Epithelial cell of umbilical artery (primary cell): ENCODE measurements at places on chromosomes 13 and 19. TPM values are rescaled to one million over a fixed set of nuclear protein-coding genes. Genes with fewer than 3 reads are reported as not detected.

The KIR2DL4 gene
- total RNA-seq = not detected in 2 replicates

The GPR183 gene
- not detected in 2 replicates for total RNA-seq

The NBEA gene
- total RNA-seq = 3.2 and 4.1 TPM in 2 replicates

The GFY gene
- total RNA-seq = not detected in 2 replicates

The CACTIN gene
- total RNA-seq = 29.2 and 40.1 TPM in 2 replicates

The PVR gene
- total RNA-seq = 138 and 147 TPM in 2 replicates

The OR1M1 gene
- not detected in 2 replicates for total RNA-seq

The ZNF491 gene
- 0.65 and 1.5 TPM in 2 replicates for total RNA-seq

The FFAR2 gene
- not detected in 2 replicates for total RNA-seq

The TGFBR3L gene
- total RNA-seq = 2.3 TPM in 1 of 2 replicates, not detected in the other

The TSHZ3 gene
- total RNA-seq = 1.9 and 2.3 TPM in 2 replicates

The C1QTNF9B gene
- total RNA-seq = not detected in 2 replicates

The CYP4F2 gene
- not detected in 2 replicates for total RNA-seq

The OLFM4 gene
- total RNA-seq = not detected in 2 replicates

The VAV1 gene
- not detected in 2 replicates for total RNA-seq

The SULT2A1 gene
- total RNA-seq = not detected in 2 replicates

The SLC6A16 gene
- total RNA-seq = under 0.01 and 0.15 TPM in 2 replicates

The SYNE4 gene
- total RNA-seq = not detected in 2 replicates
